Erythroblast (primary cell): ENCODE measurements at places on chromosomes 3 and 15.

- no peak for DNase-seq
Observed at GRCh38 chr3:81279481-81280379, 481.7 kb downstream of the GBE1 start.

DNA sequence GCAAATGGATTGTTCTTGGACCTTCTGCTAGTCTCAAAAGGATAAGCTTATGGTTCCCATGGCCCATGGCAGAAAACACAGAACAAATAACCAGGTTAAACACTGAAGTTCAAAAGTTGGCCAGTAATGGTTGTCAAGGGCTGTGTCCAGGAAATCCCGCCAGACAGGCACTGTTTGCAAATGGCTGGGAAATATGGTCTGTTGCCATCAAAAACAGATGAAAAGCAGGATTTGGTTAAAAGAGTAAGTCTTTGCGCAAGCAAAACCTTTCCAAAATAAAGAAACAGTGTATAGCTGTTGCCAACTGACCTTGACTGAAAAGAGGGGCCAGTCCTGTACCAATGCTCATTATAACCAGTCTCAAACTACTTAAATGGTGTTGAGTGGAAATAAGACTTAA, 58.6 kb downstream of the WWTR1 start:
- no peak for DNase-seq

GRCh38 chr15:98722645-98723044, 74.3 kb downstream of the IGF1R start:
- DNase-seq: no peak

GRCh38 chr3:138078901-138079344, 36.5 kb downstream of the DZIP1L start:
- DNase-seq: no peak

- no peak for DNase-seq
Observed at GRCh38 chr3:124320976-124321375, 329.1 kb upstream of the ROPN1 start.

DNA sequence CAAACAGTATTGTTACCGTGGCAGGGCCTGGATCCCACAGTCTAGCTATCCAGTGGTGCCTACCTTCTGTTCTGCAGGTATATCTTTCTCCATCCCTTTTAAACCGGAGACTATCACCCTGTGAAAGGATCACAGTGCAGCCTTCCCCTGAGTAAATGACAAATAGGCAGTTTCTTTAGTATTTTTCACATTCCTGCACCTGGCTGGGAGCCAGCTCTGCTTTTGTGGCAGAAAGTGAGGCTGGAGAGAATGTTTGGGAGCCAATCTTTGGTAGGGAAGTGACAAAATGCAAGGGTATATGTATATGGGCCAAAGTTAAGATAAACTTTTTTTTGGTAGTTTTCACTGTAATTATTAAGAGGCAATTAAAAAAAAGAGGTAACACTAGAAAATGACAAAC, 54.8 kb downstream of the ARHGEF26 start:
- DNase-seq: no peak

- peak; percentile 52 for DNase-seq
Observed at GRCh38 chr3:114904633-114905032, 242.5 kb downstream of the ZBTB20 start.

DNA sequence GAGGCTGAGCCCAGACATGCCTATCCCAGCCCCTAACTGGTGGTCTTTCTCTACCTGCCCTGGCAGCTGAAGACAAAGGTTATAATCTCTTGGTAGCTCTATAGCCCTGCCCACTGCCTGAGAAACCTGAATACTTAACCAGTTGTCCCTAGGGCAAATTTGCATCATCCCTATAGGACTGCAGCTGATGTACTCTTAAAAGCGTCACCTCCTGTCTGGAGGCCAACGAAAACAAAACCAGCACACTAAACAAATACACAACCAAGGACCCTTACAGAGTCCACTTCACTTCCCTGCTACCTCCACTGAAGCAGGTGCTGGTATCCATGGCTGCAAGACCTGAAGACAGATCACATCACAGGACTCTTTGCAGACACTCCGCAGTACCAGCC, 98.0 kb downstream of the KCNAB1 start:
- no peak for DNase-seq

GRCh38 chr15:72173864-72174550, 23.6 kb downstream of the GRAMD2A start:
- DNase-seq: no peak

DNA sequence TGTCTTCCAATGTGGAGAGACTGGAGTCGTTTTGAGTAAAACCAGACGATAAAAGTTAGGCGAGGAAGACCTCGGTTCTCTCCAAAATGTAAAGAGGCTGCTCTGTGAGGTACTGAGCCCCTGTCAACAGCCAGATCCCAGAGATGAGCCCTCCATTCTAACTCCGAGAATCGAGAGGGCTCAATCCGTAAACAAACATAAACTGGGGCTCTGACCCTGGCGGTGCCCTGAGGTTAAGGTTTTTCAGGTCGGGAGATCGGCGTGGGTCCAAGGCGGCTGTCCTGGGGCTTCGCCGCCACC, 417 bp downstream of the TBCCD1 start:
- DNase-seq: no peak

GRCh38 chr3:177881351-177881750, 654.9 kb upstream of the KCNMB2 start:
- DNase-seq: no peak

GRCh38 chr3:4492208-4493013, 737 bp upstream of the ITPR1 start:
- peak; percentile 64 for DNase-seq

- peak; percentile 81 for DNase-seq
Observed at GRCh38 chr15:40511472-40512133, 40.8 kb downstream of the CHST14 start.

DNA sequence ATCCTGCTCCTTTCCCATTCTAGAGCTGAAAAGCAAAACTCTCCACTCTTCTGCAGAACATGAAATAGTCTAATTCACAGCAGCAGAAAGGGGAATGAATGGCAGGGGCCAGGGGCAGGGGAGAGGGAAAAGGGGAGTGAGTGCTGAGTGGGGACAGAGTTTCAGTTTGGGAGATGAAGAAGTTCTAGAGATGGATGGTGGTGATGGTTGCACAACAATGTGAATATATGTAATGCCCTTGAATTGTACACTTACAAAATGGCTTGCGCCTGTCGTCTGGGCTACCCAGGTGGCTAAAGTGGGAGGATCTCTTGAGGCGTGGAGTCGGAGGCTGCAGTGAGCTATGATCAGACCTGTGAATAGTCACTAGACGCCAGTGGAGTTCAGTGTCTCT, 78.5 kb upstream of the MEF2A start:
- no peak for DNase-seq

GRCh38 chr15:94312946-94313345, 81.6 kb downstream of the MCTP2 start:
- no peak for DNase-seq

- no peak for DNase-seq
Observed at GRCh38 chr15:88651971-88652370, 13.2 kb downstream of the ISG20 start.
